ENCODE measurements at places on chromosomes 2 and 18.

DNA sequence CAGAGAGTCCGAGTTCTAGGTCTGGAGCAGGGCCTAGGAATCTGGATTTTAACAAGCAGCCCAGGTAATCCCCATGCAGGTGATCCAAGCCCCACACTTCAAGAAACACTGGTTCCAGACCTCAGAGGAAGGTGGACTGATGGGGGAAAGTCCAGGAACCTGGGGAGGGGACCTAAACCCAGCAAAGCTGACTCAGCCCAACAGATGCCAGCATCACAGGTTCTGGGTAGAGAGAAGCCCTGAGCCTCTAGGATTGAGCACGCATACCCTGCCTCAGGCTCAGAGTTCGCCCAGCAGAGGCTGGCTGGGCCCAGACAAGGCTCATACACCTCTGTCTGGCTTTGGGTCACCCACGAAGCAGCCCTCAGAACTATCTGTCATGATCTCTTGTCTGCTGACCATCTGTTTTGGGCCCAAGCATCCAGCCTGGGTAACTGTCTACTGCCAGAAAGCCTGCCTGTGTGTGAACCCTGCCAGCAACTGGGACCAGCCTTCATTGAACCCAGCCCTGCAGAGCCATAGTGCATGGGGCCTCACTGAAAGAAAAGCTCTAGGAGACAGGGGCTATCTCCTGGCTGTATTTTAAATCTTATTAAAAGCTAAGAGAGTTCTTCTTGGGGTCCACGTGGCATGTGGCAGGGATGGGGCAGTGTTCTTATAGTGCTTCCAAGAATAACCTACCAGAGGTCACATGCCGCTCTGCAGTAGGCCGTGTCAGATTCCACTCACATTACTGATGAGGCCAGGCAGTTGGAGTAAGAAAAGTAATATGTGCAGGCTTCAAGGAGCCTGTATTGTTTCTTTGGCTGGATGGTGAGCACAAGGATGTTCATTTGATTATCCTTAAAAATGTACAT is 7.4 kb downstream of the TMEM127 start:
- H3K36me3 ChIP-seq = no peaks in the 10 kb centered on the region
- no peak overlapping the region for H3K4me3 ChIP-seq
- H3K27ac ChIP-seq = peak overlapping the region; percentile 29
- no peak for DNase-seq

- H3K4me1 ChIP-seq = no peaks in the 10 kb centered on the region
- no peak for DNase-seq
- no peak overlapping the region for H3K27ac ChIP-seq
- H3K36me3 ChIP-seq = no peaks in the 10 kb centered on the region
- no peak overlapping the region for H3K4me3 ChIP-seq
Measured at GRCh38 chr2:216206041-216206703, 97.0 kb downstream of the XRCC5 start.

- no peaks in the 10 kb centered on the region for H3K27me3 ChIP-seq
- no peak overlapping the region for H3K27ac ChIP-seq
- H3K4me1 ChIP-seq = peaks cover 38% of the 10 kb centered on the region
- H3K36me3 ChIP-seq = no peaks in the 10 kb centered on the region
Measured at GRCh38 chr18:8319798-8320489, 289.3 kb upstream of the RAB12 start.

DNA sequence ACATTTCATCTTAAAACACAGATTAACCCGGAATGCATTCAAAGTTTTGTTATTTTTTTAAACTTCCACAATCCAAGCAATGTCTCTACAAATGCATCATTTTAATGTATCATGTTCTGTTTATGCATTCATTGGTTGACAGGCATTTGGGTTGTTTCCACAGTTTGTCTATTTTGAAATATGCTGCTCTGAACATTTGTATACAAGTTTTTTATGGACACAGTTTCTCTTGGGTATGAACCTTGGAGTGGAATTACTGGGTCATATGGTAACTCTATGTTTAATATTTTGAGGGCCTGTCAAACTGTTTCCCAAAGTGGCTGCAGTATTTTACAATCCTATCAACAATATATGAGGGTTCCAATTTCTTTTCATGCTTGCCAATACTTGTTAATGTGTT is 57.3 kb downstream of the GULP1 start:
- H3K36me3 ChIP-seq = no peaks in the 10 kb centered on the region
- DNase-seq = no peak
- no peak overlapping the region for H3K27ac ChIP-seq
- H3K4me3 ChIP-seq = no peak overlapping the region

GRCh38 chr2:23788100-23788499 is 138.8 kb downstream of the ATAD2B start:
- no peak overlapping the region for H3K27ac ChIP-seq
- H3K36me3 ChIP-seq = no peaks in the 10 kb centered on the region
- H3K4me3 ChIP-seq = no peak overlapping the region
- no peaks in the 10 kb centered on the region for H3K27me3 ChIP-seq

- DNase-seq = peak; percentile 61
- H3K27ac ChIP-seq = peak overlapping the region; percentile 71
- H3K36me3 ChIP-seq = no peaks in the 10 kb centered on the region
Measured at GRCh38 chr2:19505-19904, 26.8 kb downstream of the FAM110C start.
